H9 (cell line): ENCODE measurements at places on chromosomes 16 and 17. TPM values are rescaled to one million over a fixed set of nuclear protein-coding genes. Genes with fewer than 3 reads are reported as not detected.

DNA sequence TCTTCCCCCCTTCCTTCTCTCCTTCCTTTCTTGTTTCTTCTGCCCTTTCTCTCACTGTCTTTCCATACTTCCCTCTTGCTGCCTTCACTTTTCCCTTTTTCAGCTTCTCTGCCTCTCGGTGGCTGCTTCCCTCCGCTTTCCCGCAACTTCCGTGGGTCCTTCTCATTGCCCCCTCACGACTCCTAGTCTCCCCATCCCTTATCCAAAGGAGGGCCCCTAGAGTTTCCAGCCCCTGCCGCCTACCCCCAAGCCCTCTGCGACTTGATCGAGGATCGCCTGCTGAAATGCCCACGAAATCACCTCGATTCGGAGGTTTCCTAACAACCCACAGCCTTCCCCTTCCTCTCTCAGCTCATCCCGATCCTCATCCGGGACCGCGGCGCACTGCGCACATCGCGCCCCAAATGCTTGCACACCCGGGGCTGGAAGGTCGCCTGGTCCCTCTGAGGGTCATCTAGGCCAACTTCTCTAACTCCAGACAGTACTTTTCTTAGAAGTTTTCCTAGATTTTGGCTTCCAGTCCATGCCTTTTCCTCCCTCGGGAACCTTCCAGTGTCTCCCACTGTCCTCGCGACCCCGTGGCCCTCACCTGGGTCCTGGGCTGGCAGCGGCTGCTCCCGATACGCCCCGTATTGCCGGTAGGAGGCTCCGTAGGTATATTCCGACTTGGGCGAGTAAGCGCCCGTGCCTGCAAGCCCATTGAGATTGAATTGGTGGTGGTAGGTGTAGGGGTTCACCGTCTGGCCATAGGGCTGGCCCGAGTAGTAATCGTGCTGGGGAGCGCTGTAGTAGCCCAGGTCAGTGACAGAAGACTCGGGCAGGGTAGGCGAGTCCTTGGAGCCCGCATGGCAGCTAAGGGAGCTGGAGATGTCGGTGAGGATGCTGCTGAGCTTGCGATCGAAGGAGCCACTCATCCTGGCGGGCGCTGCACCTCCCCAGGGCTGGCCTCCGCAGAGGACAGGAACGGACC is 654 bp downstream of the DLX3 start:
- DNase-seq: peak; percentile 84

DNA sequence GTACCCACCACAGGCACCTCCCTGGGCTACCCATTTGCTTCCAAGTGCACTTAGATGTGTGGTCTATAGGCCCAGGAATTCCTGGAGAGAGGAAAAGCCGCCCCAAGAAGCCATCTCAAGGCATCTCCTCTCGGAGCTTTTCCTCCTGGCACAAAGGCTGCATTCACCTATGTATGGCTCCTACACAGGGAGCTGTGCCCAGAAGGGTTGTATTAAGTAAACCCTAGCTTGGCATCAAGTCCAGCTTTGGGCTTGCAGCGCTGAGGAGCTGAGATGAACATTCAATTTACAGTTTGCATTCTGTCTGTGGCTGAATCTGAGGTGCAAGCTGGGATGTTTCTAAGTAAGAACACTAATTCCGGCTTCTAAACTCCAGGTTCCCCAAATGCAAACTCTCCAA is 81.3 kb downstream of the CDYL2 start:
- DNase-seq: no peak

DNA sequence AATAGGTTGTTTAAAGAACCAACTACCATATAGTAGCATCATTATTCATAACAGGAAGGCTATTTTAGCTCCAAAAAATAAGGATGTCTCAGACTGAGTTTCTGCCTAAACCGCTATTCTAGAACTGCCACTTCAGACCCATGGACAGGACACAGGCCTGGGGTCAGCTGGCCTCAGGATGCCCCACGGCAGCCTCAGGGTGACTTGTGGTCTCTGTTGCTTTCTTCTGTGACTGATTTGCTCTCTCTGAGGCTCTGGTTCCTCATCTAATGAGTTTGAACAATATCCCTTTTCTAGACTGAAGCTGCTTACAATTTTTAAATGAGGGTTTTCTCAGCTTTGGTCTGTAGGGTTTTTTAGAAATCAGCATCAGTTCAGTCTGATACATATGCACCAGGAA is 31.8 kb upstream of the IRF8 start:
- DNase-seq: no peak

- DNase-seq: no peak
These were observed 237.1 kb downstream of the NTN1 start for GRCh38 chr17:9258115-9259015.

GRCh38 chr16:23869052-23869451 is 33.3 kb downstream of the PRKCB start:
- DNase-seq: no peak

CACNA1G gene
- total RNA-seq: 1.5 and 1.7 TPM in 2 replicates

DNA sequence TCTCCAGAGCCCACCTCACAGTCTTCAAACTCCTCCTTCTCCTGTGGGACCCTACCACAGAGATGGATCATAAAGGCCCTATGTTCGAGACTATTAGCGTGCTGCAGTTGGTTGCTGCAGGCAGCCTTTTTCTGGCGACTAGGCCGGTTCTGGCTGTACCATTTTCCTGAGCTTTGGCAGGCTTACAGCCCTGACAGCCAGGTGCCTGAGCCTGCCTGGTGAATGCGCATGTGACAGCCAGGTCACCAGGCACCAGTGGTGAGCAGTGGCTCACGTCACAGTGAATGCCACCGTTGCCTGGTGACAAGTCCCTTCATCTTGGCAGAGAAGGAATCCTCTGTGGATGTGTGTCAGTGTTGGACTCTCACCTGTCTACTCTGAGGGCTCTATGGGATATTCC is 978.8 kb downstream of the KCNJ18 start:
- DNase-seq: no peak

DNA sequence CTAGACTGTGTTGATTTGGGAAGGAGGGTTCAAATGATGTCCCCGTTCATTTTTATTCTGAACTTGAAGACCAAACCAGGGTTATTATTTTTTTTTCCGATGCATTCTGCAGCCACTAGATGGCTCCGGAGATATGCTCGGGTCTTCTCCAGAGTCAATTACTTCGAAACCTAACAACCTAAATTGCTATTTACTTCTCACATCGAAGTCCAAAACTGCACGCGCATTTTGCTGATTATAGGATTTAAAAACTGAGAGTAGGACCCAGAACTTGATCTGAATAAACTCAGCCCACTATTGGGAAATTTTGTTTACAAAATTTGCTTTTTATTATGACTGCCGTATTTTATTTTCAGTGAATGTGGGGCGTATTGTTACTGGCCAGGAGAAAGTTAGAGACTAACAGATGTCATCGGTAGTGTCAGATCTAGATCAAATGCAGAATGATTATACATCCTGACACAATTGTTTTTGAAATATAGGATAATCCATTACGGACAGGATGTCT is 263.8 kb downstream of the HS3ST3A1 start:
- DNase-seq: no peak

DNA sequence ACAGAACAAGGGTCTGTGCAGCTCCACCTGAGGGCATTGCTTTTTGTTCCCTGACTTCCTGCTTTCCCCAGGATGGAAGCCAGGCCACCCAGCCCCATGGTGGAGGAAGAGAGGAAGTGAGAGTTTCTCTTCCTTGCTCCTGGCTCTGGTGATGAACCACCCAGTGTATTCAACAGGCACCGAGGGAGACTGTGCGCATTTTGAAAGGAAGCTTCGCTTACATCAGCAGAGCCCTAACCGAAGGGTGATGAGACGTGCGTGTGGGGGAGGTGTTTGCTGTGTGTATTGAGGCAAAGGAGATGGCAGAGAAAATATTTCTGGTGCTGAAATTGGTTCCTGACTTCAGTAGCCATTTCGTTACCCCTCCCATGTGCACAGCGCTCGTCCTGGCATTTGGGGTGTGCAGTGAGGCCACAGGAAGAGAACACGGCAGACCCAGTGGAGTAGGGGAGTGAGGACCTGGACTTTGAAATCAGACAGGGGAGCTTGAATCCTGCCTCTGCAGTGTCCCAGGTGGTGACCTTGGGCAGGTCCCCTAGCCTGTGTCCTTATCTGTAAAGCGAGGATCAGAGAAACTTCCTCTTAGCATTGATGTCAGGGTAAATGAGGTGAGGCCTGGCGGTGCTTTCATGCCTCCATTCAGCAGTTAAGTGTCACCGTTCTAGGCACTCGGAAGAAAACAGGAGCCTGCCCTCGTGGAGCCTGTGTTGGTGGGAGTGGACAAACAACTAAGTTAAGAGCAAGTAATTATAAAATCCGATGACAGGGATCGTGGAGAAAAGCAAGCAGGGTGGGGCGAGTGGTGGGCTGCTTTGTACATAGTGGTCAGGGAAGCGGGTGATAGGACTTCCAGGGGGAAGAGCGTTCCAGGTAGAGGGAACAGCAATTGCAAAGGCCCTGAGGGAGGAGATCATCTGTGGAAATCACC is 7.4 kb downstream of the CMIP start:
- DNase-seq: no peak

MARVELD3 gene
- 25.2 and 27.0 TPM in 2 replicates for total RNA-seq

DNA sequence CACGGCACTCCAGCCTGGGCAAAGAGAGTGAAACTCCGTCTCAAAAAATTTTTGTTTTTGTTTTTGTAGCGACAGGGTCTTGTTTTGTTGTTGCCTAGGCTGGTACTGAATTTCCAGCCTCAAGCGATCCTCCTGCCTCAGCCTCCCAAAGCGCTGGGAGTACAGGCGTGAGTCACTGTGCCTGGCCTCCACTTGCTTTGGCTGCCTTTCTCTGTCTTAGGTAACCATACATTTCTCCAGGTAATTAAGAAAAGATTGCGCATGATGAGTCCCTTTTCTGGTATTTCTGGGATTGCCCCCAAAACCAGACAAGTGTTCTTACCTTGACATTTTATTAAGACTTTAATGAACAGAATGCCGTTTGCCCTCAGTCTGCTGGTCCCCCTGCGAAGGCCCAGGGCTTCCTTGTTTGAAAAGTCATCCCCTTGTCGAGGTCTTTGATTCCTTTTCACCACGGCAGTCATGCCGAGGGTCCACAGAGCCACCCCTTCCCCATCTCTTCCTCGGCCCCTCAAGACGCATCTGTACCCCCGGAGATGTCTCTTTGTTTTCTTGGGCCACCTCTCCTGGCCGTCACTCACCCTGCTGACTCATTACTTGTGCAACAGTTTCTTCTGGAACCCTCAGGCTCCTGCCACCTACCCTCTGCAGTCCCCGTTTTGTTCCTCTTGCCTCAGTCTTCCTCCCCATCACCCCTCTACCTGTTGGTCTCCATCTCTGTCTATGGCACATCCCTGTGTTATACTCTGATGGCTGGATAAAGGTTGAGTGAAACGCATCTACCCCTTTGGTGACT is 151.0 kb downstream of the SEC14L1 start:
- no peak for DNase-seq

KRT36 gene
- not detected in 2 replicates for total RNA-seq

GRCh38 chr16:3591436-3591803 is 14.2 kb upstream of the NLRC3 start:
- DNase-seq: no peak

GRCh38 chr16:75398333-75398732 is 35.0 kb downstream of the CFDP1 start:
- no peak for DNase-seq

GRCh38 chr17:49914096-49914490 is 54.9 kb upstream of the DLX4 start:
- DNase-seq: no peak

CD300LB gene
- total RNA-seq: not detected in 2 replicates

TBC1D3I gene
- 0.35 TPM in 1 of 2 replicates, not detected in the other for total RNA-seq

- peak; percentile 97 for DNase-seq
These were observed at the start of gene TP53 for GRCh38 chr17:7687072-7687907. TP53 (minus strand) TSS chr17:7687490; CDS start chr17:7676594, 10,896 bp downstream.

- DNase-seq: no peak
These were observed 41.1 kb upstream of the IL34 start for GRCh38 chr16:70605283-70605657.

- DNase-seq: peak; percentile 36
These were observed 697 bp upstream of the SHISA9 start for GRCh38 chr16:12900599-12901203.

GRCh38 chr17:43092901-43093300 is 32.3 kb downstream of the BRCA1 start:
- no peak for DNase-seq

TPSD1 gene
- total RNA-seq: not detected in 2 replicates
